ENCODE measurements at places on chromosomes 16 and 17. TPM values are rescaled to one million over a fixed set of nuclear protein-coding genes. Genes with fewer than 3 reads are reported as not detected.
A peak's percentile ranks its signal among the peaks of the same experiment; 100 is the strongest.

The CPHXL2 gene
- not detected for total RNA-seq

The CSH1 gene
- not detected for total RNA-seq

GRCh38 chr17:73369111-73369521 is 57.3 kb upstream of the CDC42EP4 start:
- no peak for DNase-seq

DNA sequence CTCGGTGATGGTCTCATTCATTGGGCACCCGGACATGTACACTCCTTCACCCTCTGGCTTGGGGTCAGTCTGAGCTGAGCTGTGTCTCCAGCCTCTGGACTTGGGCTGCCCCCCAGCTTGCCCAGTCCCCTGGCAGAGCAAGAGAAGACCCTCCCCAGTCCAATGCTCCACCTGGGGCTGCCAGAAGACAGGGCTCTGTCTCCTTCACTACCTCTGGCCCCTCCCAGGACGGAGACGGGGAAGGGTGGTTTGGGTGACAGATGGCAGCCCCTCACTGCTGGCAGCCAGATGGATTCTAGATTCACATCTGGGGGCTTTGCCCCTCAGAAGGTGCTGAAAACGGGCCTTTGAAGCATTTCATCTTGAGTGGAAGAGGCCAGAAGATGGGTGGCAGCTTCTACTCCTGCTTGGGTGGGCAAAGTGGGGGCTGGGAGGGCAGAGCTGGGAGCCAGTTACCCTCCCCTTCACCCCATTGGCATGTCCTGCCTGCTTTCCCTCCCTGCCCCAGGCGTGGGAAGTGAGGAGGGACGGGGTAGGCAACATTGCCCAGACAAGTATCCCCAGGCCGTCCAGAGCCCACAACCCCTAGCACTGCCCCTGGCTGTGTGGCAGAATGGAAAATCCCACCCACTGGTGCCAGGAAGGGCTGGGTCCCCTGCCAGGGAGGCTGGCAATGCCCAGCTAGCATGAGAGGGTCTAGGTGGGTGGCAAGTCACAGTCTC is 13.9 kb downstream of the NGFR start:
- no peak for DNase-seq

DNA sequence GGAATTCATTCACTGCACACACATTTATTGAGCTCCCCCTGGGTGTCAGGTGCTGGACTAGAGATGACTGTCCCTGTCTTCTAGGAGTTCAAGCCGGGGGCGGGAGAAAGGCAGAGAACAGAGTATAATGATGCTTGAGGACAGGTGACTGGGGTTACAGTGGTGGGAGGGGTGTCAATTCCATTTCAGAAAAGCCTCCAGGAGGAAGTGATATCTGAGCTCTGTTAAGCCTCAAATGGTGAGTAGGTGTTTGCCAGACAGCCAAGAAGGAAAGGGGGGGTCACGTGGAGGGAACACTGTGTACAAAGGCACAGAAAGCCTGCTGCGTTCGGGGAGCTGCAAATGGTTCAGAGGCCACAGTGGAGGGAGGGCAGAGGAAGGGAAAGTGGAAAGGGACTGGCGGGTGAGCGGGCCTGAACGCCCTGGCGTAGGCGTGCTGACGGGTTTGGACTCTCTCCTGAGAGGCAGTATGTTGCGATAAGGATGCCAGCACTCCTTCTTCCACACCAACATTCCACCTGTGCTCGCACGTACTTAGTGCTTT is 9.7 kb upstream of the NXPH3 start:
- DNase-seq = peak; percentile 33

DNA sequence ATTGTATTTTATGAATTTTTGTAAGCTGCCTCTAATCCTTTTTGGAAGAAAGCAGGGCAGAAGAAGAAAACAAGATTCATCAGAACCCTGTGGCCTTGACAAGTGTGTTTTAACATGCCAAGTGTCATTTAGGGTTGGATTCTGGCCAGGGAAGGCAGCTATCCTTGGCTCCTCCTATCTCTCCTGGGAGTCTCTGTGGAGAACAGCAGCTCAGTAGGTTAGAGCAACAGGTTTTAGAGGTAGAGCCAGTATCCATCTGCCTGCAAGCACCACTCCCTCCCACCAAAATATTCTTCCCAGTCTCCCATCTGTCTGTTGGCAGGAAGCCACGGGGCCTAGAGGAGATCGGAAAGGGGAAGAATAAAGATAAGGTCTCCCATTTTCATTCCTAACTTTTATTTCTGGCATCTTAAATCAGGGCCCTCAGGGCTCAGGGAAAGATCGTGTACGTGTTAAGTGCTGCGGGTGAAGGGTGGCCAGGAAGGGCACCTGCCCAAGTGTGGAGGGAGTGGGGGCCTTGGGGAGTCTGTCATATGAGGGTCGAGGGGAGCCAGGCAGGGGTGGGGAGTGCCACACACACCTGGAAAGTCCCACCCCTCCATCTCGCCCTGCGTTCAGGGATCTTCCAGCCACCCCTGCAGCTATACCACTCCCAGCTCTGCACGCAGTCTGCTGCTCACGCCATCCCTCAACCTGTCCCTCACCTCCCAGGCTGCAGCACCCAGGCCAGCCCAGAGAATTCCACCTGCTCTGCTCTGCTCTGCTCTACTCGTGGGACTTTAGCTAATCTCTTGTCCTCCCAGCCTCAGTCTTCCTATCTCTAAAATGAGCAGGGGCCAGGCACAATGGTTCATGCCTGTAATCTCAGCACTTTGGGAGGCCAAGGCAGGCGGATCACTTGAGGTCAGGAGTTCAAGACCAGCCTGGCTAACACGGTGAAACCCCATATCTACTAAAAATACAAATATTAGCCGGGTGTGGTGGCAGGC is 17.1 kb upstream of the CPSF4L start:
- DNase-seq = no peak

All from dermis microvascular lymphatic vessel endothelial cell (primary cell).